ENCODE measurements at places on chromosomes 7 and 10. TPM values are rescaled to one million over a fixed set of nuclear protein-coding genes. Genes with fewer than 3 reads are reported as not detected.

The EVX1 gene
- total RNA-seq = not detected

The TLL2 gene
- 3.3 TPM for total RNA-seq

The PRF1 gene
- total RNA-seq = not detected

The GDF10 gene
- total RNA-seq = not detected

The LHPP gene
- total RNA-seq = 12.1 TPM

The PDZD7 gene
- 6.6 TPM for total RNA-seq

The ERVW-1 gene
- not detected for total RNA-seq

The MKLN1 gene
- 15.2 TPM for total RNA-seq

The ARHGEF35 gene
- 5.3 TPM for total RNA-seq

The TUBB8 gene
- 0.29 TPM for total RNA-seq

The PON1 gene
- not detected for total RNA-seq

The FOXI2 gene
- not detected for total RNA-seq

The TDRD1 gene
- not detected for total RNA-seq

The TLX1 gene
- not detected for total RNA-seq

The DPYSL4 gene
- 1.7 TPM for total RNA-seq

The GPNMB gene
- 10.6 TPM for total RNA-seq

The MSRB2 gene
- 13.5 TPM for total RNA-seq

The GNAT3 gene
- total RNA-seq = not detected

The FAM25C gene
- not detected for total RNA-seq

The C7orf33 gene
- total RNA-seq = not detected

The VENTX gene
- not detected for total RNA-seq

The IQCE gene
- total RNA-seq = 8.7 TPM

The ANKRD61 gene
- total RNA-seq = not detected

The NSUN6 gene
- total RNA-seq = 7.2 TPM

The FXYD4 gene
- not detected for total RNA-seq

The ZKSCAN1 gene
- 10.6 TPM for total RNA-seq

The GRM8 gene
- total RNA-seq = not detected

The BEND7 gene
- 25.9 TPM for total RNA-seq

The LRIT1 gene
- total RNA-seq = not detected

The GIMAP6 gene
- total RNA-seq = not detected

The SRGN gene
- total RNA-seq = 121 TPM

The CALCR gene
- not detected for total RNA-seq

The MMD2 gene
- total RNA-seq = not detected

The CUEDC2 gene
- total RNA-seq = 77.8 TPM

The GTPBP10 gene
- 10.5 TPM for total RNA-seq

The CRHR2 gene
- not detected for total RNA-seq

The NKX2-3 gene
- total RNA-seq = not detected

The OR6V1 gene
- not detected for total RNA-seq
